ENCODE measurements at places on chromosomes 7 and 10. TPM values are rescaled to one million over a fixed set of nuclear protein-coding genes. Genes with fewer than 3 reads are reported as not detected.

The PNLIPRP2 gene
- not detected for total RNA-seq

The TLX1 gene
- 14.3 TPM for total RNA-seq

The MMD2 gene
- total RNA-seq = 0.47 TPM

GRCh38 chr7:131067220-131067619 lies 260.5 kb upstream of the MKLN1 start:
- H3K36me3 ChIP-seq = no peaks in the 10 kb centered on the region
- no peaks in the 10 kb centered on the region for H3K27me3 ChIP-seq
- peak; percentile 27 for DNase-seq
- H3K4me1 ChIP-seq = peaks cover 20% of the 10 kb centered on the region
- peak overlapping the region; percentile 65 for H3K27ac ChIP-seq

GRCh38 chr10:11560076-11560709 lies 51.3 kb downstream of the USP6NL start:
- peaks cover 3% of the 10 kb centered on the region for H3K36me3 ChIP-seq
- H3K27ac ChIP-seq = no peak overlapping the region
- H3K4me3 ChIP-seq = no peak overlapping the region
- peaks cover 4% of the 10 kb centered on the region for H3K27me3 ChIP-seq
- H3K4me1 ChIP-seq = peaks cover 7% of the 10 kb centered on the region

GRCh38 chr10:88934900-88935672 lies 17.5 kb downstream of the ACTA2 start:
- H3K36me3 ChIP-seq = no peaks in the 10 kb centered on the region
- H3K27ac ChIP-seq = no peak overlapping the region
- DNase-seq = peak; percentile 60
- no peaks in the 10 kb centered on the region for H3K27me3 ChIP-seq

DNA sequence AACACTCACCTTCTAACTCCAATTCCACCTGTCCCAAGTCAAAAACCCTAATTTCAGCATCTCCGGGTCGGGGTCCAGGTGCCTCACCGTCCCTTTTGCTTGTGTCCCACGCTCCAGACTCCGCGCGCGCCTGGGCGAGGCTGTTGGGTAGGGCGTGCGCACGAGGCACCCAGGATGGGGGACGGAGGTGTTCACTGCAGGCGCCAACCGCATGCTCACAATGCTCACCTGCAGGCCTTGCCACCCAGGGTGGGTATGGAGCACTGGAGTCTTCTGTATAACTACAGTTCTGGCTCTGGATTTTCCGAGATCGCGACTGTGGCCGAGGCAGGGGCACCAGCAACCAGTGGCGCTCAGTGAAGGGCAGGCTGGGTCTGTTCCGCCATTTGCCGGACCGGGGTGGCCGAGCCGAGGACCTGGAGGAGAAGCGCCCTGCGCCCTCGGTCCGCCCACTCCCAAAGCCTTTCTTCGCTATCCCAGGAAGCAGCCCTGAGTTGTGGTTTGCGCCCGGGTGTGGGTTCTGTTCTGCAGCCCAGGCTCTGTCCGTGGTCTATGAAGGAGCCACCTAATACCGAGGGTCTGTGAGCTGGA lies 8.7 kb downstream of the FAM200A start:
- no peak overlapping the region for H3K4me3 ChIP-seq
- H3K27ac ChIP-seq = no peak overlapping the region
- peaks cover 3% of the 10 kb centered on the region for H3K27me3 ChIP-seq

GRCh38 chr10:78523453-78523852 lies 489.8 kb downstream of the RPS24 start:
- H3K4me1 ChIP-seq = peaks cover 7% of the 10 kb centered on the region
- no peaks in the 10 kb centered on the region for H3K27me3 ChIP-seq
- H3K27ac ChIP-seq = no peak overlapping the region
- no peak for DNase-seq

- H3K27ac ChIP-seq = no peak overlapping the region
- no peak for DNase-seq
- H3K4me1 ChIP-seq = no peaks in the 10 kb centered on the region
- H3K36me3 ChIP-seq = no peaks in the 10 kb centered on the region
Observed at GRCh38 chr7:156903232-156903909, 10.4 kb upstream of the LMBR1 start.

DNA sequence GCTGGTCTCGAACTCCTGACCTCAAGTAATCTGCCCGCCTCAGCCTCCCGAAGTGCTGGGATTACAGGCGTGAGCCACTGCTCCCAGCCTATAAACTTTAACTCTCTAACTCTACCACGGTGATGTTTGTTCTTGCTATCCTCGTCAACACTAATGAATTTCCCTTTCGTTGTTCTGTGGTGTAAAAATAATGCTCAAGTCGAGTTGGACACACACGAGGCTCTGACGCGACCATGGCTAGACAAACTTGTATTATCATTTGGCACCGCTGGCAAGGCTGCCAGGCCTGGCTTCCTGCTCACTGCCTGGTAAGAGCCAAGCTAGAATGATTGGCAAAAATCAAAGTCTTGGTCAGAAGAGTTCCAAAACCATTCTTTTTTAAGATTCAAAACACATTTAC lies 167.0 kb upstream of the KLF6 start:
- H3K4me1 ChIP-seq = peaks cover 8% of the 10 kb centered on the region
- no peaks in the 10 kb centered on the region for H3K36me3 ChIP-seq
- H3K27ac ChIP-seq = no peak overlapping the region
- peaks cover 2% of the 10 kb centered on the region for H3K27me3 ChIP-seq
- no peak overlapping the region for H3K4me3 ChIP-seq

- H3K4me1 ChIP-seq = peaks cover 10% of the 10 kb centered on the region
- no peak overlapping the region for H3K4me3 ChIP-seq
- H3K27me3 ChIP-seq = peaks cover 3% of the 10 kb centered on the region
- no peaks in the 10 kb centered on the region for H3K36me3 ChIP-seq
- H3K27ac ChIP-seq = no peak overlapping the region
Observed at GRCh38 chr10:805620-806305, 116.3 kb upstream of the DIP2C start.

DNA sequence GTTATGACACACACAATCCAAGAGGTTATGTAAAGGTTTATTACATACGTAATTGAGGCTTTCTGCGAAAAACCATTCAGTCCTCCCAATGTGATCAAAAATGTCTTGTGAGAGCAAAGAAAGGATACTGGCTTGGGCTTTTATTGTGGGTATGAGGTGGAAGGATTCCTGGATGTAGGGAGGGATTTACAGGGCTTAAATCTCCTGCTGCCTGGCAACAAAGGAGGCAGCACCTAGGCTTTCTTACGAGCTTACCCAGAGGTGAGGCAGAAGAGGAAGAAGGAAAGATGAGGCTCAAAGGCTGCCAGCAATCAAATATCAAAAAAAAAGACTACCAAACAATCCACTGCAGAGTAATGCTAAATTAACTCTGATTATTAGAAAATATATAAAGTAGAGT lies 1149.5 kb upstream of the POT1 start:
- no peak overlapping the region for H3K4me3 ChIP-seq
- H3K4me1 ChIP-seq = no peaks in the 10 kb centered on the region
- no peak for DNase-seq
- no peaks in the 10 kb centered on the region for H3K27me3 ChIP-seq
- no peak overlapping the region for H3K27ac ChIP-seq
- no peaks in the 10 kb centered on the region for H3K36me3 ChIP-seq

GRCh38 chr10:74293686-74294371 lies 142.8 kb downstream of the ADK start:
- no peaks in the 10 kb centered on the region for H3K36me3 ChIP-seq
- H3K27me3 ChIP-seq = no peaks in the 10 kb centered on the region
- no peak overlapping the region for H3K4me3 ChIP-seq
- H3K27ac ChIP-seq = no peak overlapping the region

DNA sequence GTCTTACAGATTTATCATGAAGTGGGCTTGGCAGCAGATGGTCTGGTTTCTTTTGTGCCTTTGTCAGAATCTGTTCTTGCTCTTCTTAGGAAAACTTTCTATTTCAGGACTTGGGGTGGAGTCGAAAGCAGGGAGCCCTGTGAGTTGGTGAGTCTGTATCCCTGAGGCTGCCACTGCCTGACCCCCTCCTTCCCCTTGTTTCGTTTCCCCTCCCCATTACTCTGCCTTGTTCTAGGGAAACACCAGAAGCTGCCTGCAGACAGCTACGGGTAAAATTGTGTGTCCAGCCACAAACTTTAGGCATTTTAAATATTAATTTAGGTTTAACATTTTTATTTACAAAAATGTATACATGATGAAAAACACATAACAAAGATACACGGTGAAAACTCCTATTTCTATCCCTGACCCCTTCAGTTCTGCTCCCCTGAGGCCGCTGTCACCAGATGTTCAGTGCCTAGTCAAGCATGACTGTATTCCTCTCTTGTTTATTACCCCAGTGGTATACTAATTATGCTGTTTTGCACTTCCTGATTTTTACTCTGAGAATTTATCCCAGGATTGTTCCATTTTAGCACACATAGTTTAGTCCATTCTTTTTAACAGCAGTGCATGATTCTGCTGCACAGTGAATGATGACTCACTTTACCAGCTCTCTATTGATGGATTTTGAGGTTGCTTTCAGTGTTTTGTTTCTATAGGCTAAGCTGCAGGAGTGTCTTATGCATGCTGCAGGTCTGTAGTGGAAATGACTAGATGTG lies 9.1 kb downstream of the TSPAN14 start:
- peak overlapping the region; percentile 92 for H3K27ac ChIP-seq
- no peaks in the 10 kb centered on the region for H3K36me3 ChIP-seq
- peaks cover 10% of the 10 kb centered on the region for H3K27me3 ChIP-seq
- DNase-seq = peak; percentile 64
- peak overlapping the region; percentile 68 for H3K4me3 ChIP-seq

GRCh38 chr7:93185303-93186027 lies 37.3 kb upstream of the SAMD9L start:
- H3K4me3 ChIP-seq = no peak overlapping the region
- no peaks in the 10 kb centered on the region for H3K4me1 ChIP-seq
- no peak overlapping the region for H3K27ac ChIP-seq
- no peaks in the 10 kb centered on the region for H3K27me3 ChIP-seq
